ENCODE measurements at places on chromosomes 2 and 18. TPM values are rescaled to one million over a fixed set of nuclear protein-coding genes. Genes with fewer than 3 reads are reported as not detected.

DNA sequence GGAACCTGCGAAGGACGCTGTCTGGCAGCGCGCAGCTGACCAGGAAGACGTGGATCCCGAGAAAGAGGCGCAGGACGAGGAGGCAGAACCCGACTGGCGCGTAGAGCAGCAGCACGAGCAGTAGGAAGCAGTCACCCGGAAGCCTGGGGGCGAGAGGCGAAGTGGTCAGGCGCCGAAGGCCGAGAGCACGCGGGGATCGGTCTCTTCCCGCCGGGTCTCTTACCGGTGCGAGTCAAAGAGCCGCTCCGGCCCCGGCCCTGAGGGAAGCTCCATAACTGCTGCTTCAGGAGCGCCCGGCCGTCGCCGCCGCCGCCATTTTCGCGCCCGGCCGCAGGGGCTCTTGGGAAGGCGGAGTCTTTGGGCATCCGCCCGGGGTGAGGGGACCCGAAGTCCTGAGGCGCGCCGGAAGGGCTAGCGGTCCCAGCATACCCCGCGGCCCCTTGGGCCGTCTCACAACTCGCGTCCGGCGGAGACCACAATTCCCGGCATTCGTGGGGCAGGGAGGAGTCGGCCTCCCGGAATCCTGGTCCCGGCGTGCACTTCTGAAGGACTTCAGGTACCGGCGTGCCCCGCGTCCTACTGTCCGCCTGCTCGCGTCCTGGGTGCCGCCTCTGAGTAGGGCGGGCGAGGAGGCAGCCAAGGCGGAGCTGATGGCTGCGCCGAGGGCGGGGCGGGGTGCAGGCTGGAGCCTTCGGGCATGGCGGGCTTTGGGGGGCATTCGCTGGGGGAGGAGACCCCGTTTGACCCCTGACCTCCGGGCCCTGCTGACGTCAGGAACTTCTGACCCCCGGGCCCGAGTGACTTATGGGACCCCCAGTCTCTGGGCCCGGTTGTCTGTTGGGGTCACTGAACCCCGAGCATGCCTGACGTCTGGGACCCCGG lies at the start of the genes AUP1 and HTRA2:
Gene AUP1 (minus strand): TSS at position 350 of the 882 bp plus-strand sequence. CDS start 77 bp downstream, at position 273.
Gene HTRA2 (plus strand): TSS at position 577 of the 882 bp plus-strand sequence. CDS start 74 bp downstream, at position 651.
- peak; percentile 98 for DNase-seq

GRCh38 chr2:119240311-119241204 lies 16.9 kb downstream of the STEAP3 start:
- DNase-seq: peak; percentile 54

Gene RNF152
- polyA plus RNA-seq: 13.0 TPM

Gene TUBA4B
- polyA plus RNA-seq: 0.75 TPM

Gene DNAH7
- polyA plus RNA-seq: 8.8 TPM

DNA sequence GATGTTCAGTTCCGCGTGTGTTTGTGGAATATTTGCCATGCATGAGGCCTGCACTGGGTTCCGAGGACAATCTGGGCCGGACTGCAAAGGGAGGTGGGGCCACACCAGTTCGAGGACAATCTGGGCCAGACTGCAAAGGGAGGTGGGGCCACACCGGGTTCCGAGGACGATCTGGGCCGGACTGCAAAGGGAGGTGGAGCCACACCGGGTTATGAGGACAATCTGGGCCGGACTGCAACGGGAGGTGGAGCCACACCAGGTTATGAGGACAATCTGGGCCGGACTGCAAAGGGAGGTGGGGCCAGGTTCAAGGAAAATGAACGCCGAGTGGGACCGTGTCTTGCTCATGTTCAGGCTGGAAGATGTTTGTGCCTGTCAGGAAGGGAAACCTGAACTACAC lies 97.8 kb upstream of the HDAC4 start:
- no peak for DNase-seq

Gene FSHR
- not detected for polyA plus RNA-seq

DNA sequence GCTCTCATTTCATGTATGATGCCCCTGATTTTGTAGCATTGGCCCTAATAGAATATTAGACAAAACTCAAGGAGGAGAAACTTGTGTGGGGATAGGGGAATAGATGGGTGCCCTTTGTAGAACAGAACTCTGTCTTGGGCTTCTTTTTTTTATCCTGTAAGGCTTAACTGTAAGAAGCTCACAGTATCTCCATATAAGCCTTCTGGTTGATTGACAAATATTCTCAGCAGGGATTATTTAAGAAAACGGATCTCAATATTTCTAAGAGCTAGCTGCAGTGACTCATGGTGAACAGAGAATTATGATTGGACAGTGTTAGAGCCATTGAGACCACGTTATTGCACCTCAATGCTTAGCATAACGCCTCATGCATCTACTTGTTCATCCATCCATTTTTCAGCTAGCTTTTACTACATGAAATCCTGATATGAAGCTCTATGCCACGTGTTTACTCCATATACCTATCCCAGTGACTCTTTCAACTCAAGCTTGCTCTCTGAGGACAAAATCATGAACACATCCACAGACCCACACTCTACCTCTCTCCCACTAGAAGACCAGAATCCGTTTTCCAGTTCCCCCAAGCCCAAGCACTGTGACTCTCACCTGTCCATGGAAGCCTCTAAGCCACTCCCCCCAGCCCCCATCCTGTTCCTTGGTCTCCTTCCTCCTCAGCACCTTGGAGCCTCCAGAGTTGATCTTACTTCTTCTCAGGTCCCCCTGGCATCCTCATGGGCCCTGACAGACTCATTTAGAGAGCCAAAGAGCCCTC lies 99.2 kb downstream of the BCL2L11 start:
- no peak for DNase-seq

DNA sequence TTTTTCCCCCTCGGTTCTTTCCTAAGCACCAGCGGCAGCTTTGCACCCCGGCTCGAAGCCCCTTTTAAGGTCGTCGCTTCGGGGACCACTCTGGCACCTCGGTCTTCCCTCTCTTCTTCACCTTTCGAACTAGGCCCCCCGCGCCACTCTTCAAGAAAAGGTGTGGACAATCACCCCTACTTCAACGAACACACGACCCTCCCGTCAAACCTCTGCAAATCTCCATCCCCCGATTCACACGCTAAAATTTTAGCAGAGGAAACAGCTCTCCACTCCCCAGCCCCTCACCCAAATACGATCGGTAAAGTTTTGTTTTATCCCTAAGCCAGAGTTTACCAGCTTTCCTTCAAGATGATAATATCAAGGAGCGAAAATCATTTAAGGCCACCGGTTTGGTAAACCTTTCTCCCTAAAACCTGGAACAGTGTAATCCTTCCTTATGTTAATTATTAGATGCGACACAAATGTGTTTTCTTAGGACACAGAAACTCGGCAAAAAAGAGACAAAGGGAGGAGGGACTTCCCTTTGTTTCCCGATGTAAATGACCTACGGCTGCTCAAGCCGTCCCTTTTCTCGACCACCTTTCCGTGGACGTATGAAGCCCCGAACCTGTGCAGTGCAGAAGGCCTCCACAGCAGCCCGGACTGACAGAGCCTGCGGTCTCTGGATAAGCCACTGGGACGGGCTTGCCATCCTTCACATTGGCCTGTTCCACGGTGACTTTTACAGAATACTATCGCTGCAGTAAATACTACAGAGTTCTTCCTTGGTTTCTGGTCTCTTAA lies 85.2 kb downstream of the RBMS1 start:
- DNase-seq: no peak

DNA sequence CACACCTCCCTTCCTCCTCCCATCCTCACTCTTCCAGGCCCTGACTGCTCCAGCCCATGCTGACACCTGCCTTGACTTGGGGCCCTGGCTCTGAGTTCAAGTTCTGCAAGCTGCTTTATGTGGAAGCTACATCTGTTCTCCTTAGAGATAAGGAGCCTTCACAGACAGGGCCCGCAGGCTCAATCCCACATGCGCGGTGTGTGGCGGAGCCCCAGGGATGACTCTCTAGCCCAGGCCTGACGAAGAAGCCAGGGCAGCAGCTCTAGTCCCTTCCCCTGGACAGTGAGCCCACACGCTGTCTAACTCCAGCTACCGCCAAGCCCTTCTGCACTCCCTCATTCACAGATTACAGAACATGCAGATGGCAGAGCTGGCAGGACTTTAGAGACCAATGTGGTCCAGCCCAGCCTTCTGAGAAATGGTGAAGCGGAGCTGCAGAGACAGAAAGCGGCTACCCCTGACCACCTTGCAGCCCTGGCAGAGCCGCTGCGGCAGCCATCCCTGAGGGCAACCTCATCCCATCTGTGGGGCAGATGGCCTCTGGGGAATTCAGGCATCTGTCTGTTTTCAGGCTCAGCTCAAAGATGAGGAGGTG lies 304.3 kb downstream of the CELF4 start:
- no peak for DNase-seq

Gene IL1RL1
- polyA plus RNA-seq: 0.48 TPM

- no peak for DNase-seq
Observed at GRCh38 chr18:42105394-42105793, 150.4 kb downstream of the PIK3C3 start.

DNA sequence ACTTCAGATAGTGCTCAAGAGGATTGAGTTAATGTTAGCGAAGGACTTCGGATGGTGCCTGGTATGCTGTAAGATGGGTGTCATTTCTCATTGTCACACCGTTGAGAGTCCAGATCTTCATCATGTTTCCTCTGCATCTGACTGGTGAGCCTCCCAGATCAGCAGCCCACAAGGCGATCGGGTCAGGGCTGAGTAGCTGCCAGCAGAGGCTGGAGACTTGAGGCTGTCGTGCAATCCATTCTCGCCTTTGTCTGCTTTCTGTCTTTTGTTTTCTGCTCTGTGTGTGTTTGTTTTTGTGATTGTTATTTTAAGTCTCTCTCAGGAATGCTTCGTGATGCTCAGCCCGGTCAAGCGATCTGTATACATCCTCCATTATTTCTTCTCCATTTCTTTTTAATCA lies 95.8 kb downstream of the TGOLN2 start:
- DNase-seq: no peak
